Muscle of back (tissue), 13 donors: ENCODE measurements at places on chromosomes 11 and 22.
A peak's percentile ranks its signal among the peaks of the same experiment; 100 is the strongest.

DNA sequence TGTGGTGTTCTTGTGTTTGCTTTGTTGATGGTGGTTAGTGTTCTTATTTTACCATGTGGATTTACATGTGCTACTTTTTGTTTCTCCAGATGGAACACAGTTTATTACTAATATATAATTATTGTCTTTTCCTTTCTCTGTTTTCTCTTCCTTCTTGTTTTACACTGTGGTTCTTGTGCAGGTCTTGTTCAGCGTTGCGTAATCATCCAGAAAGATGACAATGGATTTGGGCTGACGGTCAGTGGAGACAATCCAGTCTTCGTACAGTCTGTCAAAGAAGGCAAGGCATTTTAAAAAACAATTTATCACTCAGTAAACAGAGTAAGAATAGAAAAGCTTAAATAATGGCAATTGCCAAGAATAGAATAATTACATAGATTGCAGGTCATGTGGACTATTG, 84.4 kb downstream of the ARHGEF12 start:
- no peak for DNase-seq

- DNase-seq: no peak
These were observed 38.4 kb downstream of the AMBRA1 start for GRCh38 chr11:46555267-46556054.

- DNase-seq: no peak
These were observed 28.8 kb downstream of the ACER3 start for GRCh38 chr11:76889411-76889975.

DNA sequence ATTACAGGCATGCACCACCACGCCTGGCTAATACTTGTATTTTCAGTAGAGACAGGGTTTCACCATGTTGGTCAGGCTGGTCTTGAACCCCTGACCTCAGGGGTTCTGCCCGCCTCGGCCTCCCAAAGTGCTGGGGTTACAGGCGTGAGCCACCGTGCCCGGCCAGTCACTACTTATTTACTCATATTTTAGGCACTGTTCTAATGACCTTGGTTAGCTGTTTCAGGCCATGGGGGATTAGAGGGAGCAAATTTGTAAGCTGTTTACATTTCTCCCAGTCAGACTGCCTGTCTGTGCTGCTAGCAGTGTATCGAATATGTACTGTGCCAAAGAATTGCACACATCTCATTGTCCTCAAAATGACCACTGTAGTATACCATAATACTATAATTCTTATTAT, 32.7 kb upstream of the PACSIN2 start:
- DNase-seq: no peak

- no peak for DNase-seq
These were observed 67.9 kb downstream of the DKK3 start for GRCh38 chr11:11940551-11940950.

- DNase-seq: no peak
These were observed 8.1 kb upstream of the LINC01488 start for GRCh38 chr11:69473276-69473845.

DNA sequence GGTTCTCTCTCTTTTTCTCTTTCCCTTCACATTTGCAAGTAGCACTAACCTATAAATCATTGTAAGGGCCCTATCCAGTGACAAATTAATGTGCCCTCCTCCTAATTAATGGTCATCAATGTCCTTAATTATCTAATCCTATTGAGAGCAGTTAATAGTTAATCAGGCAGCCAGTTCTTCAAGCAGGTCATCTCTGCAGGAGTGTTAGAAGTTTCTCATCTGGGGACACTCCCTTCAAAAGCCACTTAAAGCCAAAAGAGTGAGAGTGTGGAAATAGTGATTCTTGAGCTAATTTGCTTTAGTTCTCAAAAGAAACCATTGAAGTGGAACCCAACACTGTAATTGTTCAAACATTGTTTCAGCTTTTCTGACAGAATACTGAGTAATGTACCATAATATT, 141.6 kb downstream of the ELP4 start:
- no peak for DNase-seq

DNA sequence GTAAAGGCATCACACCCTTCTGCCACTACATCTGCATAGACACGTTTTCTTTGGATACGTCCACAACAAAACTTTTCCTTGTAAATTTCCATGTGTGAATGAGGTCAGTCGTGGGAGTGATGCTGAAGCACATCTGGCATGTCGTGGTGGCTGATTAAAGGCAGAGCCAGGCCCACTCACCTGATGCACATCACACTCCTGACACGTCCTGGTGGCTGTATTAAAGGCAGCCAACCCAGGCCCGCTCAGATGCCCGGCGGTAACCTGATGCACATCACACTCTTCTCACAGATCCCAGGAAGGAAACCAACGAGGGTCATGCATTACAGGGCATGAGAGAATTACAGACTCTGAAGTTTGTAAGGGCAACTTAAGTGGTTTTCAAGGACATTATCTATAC, 321.6 kb upstream of the B3GAT1 start:
- DNase-seq: no peak

DNA sequence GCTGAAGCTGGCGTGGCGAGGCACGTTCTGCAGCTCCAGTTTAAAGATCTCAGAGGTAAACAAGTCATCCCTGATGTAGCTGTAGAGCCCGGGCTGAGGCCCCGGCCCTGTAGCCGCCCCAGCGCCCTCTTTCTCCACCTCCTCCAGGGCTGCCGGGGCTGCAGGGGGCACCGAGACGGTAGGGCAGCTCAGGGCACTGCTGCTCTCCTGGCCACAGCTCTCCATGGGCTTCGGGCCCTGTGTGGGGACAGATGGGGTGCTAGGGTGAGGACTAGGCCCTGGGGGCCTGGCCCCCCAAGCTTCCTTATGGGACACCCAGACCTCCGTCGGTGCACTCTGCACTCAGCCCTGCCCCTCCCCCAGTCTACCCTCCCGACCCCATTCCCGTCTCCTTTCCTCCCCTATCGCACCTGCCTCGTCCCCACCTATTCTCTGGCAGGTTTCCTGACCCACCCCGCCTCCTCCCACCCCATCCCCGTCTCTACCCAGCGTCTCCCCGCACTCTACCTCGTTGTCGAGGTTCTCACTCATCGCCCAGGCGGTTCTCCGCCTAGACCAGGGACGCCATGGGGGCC, 559 bp downstream of the RANBP1 start:
- DNase-seq: no peak

GRCh38 chr11:112570333-112570732, 309.7 kb upstream of the PLET1 start:
- no peak for DNase-seq

- no peak for DNase-seq
These were observed 185.9 kb downstream of the FAT3 start for GRCh38 chr11:92410526-92410925.

GRCh38 chr22:41009222-41009948, 58.2 kb downstream of the RBX1 start:
- no peak for DNase-seq

GRCh38 chr11:100176456-100176855, 510.6 kb upstream of the ARHGAP42 start:
- DNase-seq: no peak

DNA sequence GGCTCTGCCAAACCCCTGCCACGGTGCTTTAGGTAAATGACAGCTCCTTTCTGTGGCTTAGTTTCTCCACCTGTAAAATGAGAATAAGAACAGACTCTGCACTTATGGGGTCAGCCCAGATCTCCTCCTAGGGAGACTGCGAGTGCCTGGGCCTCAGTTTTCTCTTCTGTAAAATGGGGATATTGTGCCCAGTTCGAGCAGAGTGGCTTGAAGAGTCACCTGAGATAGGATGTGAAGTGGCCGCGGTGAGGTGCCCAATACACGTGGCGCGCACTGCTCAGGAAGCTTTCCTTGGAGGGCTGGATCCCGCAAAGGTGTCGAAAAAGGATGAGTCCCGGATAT, 473 bp upstream of the EMID1 start:
- DNase-seq: no peak

DNA sequence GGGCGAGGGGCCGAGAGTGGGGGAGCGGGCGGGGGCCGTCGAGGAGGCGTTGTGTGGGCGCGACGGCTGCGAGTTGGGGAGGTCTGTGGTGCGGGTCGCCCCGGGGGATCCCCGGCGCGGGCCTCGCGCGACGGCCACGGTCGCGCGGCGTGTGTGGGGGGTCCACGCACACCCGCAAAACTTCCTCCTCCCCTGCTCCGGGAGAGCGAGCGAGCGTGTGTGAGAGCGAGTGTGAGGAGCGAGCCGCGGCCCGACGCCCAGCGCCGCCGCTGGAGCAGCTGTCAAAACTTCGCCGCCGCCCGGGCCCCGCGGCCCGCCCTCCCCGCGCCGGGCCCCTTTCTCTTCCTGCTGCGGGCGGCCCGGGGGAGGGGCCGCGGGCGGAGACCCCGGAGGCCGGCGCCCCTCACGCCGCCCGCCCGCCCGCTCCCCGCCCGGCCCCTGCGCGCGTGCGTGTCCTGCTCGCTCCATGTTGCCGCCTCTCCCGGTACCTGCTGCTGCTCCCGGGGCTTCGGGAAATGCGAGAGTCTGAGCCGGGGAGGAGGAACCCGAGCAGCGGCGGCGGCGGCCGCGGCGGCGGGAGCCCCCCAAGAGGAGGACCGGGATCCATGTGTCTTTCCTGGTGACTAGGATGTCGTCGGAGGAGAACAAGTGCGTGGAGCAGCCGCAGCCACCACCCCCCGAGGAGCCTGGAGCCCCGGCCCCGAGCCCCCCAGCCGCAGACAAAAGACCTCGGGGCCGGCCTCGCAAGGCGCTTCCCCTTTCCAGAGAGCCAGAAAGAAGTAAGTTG, 9.0 kb upstream of the CCT8L2 start:
- peak; percentile 6 for DNase-seq

DNA sequence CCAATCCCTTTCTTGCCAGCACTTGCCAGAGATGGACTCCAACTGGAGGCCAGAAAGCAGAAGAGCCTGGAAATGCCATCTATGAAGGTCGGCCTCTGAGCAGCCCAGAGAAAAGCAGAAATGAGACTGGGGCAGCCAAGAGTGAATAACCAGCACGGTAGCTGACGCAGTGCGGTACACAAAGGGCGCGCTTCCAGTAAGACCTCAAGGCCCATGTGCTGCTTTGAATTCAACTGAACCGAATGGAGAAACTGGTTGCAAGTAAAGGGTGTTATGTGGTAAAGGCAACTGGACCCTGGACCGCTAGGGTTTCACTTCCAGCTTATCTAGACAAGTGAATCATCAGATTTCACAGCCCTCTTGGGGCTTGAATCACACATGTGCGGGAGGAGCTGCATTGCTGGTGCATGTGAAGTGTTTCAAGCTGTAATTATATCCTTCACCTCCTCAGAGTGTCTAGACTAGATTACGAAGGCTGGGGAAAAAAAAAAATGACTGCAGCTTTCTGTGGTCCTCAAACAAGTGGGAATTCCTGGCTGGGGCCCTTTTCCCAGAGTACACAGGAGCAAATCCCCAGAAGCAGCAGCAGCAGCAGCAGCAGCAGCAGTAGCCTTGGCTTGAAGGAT, 128.9 kb downstream of the CCDC34 start:
- peak; percentile 97 for DNase-seq

DNA sequence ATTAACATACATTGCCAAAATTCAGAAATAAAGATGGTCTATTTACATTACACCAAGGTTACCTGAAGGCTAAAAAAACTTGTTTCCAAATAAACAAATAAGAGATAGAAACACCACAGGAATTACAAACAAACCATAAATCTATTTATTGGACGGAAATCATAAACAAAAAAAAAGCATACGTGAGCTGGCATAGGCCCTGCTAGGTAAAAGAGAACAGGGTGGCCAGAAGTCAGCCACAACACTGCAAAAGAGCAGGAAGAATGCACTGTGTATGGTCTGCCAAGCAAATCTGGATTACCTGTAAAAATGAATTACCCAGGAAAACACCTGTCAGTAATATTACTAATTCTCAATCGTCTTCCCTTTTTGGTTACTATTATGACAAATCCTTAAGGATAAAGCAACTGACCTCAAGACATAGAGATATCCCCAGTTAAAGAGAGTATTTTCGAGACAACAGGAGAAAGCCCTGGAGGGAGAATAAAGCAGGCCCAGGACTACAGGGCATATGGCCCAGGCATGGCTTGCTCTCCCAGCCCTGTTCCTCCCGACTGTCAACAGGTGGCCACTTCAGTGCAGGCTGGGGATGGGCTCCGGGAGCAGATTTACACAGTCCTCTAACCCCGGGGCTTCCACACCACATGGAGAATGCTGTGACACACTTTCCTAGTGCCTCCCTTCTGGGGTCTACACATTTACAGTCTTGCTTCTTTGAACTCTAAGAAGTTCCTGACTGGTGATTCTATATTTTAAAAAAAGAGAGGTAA, 18.0 kb downstream of the PPP2R1B start:
- DNase-seq: no peak

GRCh38 chr11:93743291-93743690, 1.8 kb downstream of the C11orf54 start:
- peak; percentile 6 for DNase-seq

DNA sequence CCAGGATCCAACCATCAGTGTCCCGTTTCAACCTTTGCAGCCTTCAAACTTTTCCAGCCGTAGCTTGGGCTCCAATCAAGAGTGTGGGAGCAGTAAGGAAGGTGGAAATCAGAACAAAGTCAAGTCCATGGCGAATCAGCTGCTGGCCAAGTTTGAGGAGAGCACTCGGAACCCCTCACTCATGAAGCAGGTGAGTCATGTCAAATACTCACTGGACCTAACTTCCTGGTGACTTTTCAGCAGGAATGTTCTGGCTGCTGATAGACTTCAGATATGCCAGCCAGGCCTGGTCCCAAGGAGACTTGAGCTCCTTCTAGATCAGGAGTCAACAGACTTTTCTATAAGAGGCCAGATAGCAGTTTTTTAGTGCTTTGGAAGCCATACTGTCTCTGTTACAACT, 129.0 kb downstream of the MICAL2 start:
- no peak for DNase-seq

GRCh38 chr22:33194529-33195077, 136.4 kb upstream of the SYN3 start:
- DNase-seq: no peak

DNA sequence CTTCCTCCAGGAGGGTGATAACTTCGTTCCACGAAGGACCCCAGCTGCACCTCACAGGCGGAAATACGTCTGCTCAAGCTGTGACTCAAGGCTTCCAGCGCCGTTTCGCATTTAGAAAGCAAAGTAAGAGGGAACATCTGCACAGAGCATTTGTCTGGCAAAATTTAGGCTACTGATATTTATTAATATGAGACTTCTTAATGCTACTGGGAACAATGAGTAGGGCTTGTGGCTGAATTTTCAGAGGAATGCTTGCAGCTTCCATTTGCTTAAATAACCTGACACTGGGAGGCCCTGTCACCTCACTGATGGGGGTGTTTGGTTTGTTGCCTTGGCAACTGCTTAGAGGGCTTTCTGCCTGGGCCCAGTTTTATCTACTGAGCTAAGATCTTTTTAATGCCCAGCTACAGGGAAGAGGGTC, 14.7 kb upstream of the ST14 start:
- DNase-seq: no peak

GRCh38 chr22:28112190-28112544, 193.1 kb upstream of the PITPNB start:
- DNase-seq: no peak
